ENCODE measurements at places on chromosomes 12 and 14. TPM values are rescaled to one million over a fixed set of nuclear protein-coding genes. Genes with fewer than 3 reads are reported as not detected.

The SPTB gene
- 1.1 TPM for polyA plus RNA-seq

The CDKN3 gene
- polyA plus RNA-seq, result 4.8 TPM

The LRP1-AS gene
- not detected for polyA plus RNA-seq

The UNC79 gene
- not detected for polyA plus RNA-seq

DNA sequence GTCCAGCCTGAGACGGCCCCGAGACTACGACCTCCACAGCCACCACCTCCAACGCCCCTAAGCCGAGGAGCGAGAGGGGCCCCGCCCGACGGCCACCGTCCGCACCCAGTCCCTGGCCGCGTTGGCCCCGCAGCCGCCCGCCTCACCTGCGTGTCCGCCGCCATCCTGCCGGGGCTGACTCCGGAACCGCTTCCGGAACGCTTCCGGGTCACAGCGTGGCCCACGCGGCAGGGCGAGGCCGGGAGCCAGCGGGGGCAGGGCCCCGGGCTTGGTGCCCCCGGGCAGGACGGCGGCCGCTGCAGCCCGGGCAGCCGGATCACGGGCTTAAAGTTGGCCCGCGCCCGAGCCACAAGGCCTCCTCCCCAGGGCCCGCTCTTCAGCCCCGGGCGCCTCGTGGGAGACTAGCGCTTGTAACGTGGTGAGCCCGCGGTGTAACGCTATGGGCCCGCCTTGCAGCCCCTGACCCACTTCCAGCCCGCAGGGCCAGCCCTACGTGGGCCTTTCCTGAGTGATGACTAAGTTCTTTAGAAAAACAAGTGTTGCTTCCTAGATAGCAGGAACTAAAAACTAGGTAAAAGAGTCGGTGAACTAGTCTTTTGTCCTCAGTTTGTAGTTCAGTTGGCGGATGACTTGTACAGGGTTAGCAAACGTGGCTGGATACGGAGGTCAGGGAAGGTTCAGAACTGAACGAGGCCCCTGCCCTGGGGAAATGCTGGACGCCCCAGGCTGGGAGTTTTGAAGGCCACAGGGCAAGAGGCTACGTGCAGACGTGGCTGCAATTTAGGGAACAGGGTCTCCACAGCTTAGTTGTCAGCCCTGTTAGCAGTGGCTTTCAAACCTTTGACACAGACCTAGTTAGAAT, at the start of gene GCN1:
TSS of gene GCN1 (minus strand) at position 182 of the 862 bp plus-strand sequence. CDS start at position 164, 18 bp downstream.
- peak; percentile 88 for DNase-seq

DNA sequence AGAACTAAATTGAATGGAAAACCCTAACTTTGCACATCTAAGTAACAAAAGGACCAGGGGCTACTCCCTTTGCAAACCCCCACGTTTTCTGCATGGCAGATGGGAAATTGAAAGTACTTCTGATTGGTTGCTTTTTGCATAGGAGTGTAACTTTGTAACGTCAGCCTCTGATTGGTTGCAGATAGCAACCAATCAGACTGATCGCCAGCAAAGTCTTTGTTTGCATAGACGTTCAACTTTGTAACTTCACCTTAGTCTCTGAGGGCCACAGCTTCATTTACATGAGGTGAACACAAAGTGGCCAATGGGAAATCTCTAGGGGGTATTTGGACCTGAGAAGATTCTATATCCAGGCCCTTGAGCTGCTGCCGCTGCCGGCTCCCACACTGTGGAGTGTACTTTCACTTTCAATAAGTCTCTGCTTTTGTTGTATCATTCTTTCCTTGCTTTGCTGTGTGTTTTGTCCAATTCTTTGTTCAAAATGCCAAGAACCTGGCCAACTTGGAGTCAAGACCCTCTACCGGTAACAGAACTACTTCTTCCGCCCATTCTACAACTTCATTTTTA, 102.5 kb upstream of the PRICKLE1 start:
- DNase-seq, result no peak

DNA sequence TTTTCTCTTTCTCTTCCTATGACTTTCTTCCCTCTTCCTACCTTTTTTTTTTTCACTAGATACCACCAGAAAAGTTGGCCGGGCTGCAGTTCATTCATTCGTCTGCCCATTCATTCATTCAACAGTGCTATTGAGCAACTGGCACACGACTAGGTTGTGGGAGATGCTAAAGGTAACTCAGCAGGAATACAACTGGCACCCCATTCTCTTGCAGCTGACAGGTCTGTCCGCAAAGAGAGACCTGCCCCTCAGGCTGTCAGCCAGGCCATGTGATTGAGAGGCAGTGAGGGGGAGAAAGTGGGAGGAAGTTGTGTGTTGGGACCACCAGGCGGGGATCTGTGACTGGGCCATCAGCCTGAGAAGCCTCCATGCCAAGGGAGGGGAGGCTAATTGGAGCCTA, 105.2 kb downstream of the TSPAN9 start:
- DNase-seq, result no peak

GRCh38 chr14:101598159-101598558, 36.9 kb downstream of the DIO3 start:
- no peak for DNase-seq

DNA sequence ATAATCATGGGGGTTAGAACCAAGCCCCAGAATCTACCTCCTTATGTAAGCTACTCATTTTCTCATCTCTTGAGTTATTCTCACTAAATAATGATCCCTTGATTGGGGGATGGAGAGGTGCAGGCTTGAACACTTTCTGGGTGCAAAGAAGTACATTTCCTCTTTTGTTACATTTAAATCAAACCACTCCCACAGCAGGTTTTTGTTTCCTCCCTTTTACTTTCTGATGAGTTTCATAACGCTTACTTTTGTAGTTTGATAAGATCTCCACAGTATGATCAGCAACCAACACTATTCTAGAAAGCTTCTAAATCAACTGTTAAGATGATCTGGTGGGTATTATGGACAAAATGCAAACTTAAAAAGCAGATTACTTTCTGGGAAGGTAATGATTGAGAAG, 20.5 kb downstream of the VCPKMT start:
- DNase-seq, result no peak

- peak; percentile 59 for DNase-seq
Measured at GRCh38 chr14:29637411-29637810, 290.2 kb downstream of the PRKD1 start.
